ENCODE measurements at places on chromosomes 5 and 9.
A peak's percentile ranks its signal among the peaks of the same experiment; 100 is the strongest.

DNA sequence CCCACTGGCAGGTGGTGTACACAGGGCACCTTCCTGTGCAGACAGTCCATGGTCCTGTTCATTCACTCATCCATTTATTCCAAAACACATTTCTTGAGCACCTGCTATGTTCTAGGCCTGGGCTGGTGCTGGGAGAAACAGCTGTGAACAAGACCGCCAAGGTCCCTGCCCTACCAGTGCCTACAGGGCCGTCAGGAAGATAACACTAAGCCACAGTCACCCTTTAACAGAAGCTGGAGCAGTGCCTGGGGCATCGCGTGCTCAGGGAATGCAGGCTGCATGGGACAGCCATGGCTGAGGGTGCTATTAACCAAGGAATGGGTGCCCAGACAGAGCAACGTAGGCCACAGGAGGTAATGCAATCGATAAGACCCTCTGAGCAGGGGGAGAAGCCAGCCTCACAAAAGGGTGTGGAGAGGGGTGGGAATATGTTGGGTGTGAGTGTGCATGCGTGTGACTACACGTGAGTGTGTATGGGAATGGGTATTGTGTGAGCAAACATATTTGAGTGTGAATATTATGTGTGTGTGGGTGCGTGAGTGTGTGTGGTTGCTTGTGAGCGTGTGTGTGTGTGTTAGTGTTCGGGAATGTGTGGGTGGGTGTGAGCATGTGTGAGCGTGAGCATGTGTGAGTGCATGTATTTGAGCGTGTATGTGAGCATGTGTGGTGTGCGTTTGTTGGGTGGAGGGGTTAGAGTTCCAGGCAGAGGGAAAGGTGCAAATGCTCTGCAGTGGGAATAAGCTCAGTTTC, 19.1 kb downstream of the DUSP1 start:
- DNase-seq = no peak

DNA sequence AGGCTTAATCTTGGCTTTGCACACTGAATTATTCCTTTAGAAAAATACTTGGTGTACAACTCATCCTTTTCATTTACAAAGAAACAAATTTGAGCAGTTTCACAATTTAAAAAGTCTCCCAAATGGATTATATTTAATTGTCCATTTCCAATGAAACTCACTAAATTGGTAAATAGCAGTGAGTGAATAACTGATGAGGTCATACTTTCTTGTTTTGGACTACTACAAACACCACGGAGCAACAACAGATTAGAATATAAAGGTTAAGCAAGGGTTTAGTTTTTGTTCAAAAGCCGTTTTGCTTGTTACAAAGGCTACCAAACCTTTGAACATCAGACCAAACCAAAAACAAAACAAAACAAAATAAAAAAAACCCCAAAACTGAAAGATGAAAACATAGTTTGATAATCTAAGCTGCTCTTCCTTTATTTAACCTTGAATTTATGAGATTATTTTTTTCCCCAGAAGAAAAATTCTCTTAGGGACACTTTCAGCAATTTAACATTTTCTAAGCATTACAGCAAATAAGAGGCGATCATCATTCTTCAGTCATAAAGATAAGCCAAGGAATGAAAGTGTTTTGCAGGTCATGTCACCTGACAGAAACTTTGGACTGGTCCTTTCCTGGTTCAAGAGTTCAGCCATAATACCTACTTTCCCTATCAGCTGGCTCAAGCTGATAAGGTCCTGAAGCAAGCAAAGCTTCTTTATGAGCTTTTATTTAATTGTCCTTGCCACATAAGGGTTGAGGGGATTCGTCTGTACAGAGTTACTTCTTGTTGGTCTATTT, 99.7 kb upstream of the CDKN2B start:
- no peak for DNase-seq

DNA sequence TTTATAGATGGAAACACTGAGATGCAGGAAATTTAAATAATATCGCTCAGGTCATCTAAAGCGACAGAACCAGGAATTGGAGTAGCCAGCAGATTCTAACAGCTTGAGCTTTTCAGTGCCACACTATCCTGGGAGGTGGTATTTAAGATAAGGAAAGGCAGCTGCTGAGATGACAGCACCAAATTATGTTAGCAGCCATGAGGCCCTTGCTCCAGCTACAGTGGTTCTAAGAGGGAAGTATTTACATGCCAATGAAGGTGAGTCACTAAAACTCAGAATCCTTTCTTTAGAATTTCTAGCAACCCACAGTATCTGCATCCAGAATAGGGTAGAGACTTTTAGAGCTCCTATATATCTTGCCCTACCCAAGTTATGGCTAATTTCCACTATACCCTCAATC, 127.0 kb upstream of the VLDLR start:
- no peak for DNase-seq

DNA sequence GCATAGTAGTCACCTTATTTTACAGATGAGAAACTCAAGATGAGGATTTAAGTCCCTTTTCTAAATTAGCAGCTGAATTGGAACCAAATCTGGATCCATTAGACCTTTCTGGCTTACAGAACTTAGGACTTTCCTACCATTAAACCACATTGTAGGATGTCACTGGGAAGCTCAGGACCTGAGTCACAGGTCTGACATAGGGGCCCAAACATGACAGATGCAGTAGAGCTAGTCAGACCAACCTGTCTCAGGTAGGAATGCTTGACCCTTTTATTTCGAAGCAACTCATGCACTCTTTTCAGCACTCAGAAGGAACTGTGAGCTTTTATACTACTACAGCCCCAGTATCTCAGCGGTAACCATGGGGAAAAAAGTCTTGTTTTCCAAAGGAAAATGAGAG, 2.6 kb downstream of the RAB24 start:
- no peak for DNase-seq

DNA sequence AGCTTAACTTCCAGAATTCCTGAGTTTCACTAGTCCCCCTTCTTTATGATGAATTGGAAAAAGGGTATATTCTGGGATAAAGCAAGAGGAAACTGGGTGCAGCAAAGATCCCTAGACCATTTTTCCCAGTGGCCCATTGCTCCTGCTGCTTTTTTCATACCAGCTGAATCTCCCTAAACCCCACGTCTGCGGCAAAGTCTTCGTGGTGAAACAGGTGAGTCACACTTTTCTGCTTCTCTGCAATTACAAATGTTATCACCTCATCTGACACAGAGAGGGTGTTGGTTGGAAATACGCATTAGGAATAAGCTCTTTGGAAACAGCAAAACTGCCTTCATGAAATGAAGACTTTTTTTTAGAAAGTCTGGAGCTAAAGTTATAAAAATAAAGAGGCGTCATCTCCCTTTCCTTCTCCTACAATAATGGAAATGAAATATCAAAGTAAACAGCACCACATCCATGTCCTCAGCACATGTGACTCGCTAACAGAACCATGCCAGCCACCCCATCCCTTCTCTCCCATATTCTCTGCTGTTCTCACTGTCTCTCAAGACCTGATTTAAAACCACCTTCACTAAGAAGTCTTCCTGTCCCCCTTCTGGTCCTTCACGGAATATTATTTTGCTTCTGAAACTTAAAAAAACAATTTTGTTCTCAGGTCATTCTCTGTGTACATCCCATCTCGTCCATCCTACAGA, 39.5 kb upstream of the GLRX start:
- DNase-seq = peak; percentile 43

- DNase-seq = peak; percentile 44
These were observed 53.9 kb downstream of the OSTF1 start for GRCh38 chr9:75142202-75142601.

- DNase-seq = peak; percentile 63
These were observed 55.3 kb upstream of the IL17B start for GRCh38 chr5:149434162-149435014.

DNA sequence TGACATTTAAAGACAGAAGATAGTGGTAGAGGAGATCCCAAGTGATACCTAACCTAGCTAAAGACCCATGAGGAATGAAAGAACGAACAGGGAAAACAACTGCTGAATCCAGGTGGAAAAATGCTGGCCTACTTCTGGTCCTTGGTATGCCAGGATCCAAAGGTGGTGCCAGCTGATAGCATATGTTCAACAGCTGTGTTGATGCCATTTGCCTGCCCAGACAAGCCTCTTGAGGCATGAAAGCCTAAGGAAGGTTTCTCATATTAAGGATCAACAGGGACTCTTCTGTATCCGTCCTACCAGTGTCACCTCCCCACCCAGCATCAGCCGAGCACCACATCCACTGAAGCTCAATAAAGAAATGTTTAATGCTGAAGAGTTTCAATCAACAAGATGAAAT, 225.7 kb upstream of the DMRT1 start:
- DNase-seq = no peak

DNA sequence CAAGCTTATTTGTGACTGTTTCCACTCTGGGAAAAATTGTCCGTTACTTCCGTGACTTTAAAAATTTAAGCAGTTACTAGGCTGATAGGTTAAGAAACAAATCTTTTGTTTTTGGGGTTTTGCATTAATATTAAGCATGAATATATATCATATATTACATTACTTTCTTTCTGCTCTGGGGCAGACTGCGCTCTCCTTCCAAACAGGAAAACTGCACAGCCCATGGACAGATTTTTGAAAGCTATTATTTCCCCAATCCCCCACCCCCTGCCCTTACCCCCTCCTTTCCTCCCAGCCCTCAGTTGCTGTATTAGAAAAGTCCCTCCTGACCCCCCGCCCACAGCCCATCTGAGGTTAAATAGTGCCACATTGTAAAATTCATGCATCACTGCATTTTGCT, 50.4 kb downstream of the G3BP1 start:
- no peak for DNase-seq
